ENCODE measurements at places on chromosomes 7 and 10.

DNA sequence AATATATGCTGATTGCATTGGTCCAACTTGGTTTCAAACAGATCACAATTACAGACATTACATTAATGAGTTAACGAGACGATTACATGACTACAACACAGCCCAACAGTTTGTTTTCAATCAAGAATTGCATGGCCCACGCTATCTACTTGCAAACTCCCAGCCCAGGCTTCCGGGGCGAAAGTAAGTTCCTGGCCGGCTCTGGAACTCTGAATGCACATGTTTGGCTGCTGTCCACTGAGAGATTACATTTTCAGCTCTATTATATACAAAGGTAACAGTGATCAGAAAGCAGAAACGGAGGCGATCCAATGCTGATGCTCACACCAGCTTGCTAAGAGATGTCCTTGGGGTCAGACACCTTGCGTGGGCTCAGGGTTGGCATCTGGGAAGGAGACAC is 206.3 kb downstream of the FANK1 start:
- no peak for DNase-seq

DNA sequence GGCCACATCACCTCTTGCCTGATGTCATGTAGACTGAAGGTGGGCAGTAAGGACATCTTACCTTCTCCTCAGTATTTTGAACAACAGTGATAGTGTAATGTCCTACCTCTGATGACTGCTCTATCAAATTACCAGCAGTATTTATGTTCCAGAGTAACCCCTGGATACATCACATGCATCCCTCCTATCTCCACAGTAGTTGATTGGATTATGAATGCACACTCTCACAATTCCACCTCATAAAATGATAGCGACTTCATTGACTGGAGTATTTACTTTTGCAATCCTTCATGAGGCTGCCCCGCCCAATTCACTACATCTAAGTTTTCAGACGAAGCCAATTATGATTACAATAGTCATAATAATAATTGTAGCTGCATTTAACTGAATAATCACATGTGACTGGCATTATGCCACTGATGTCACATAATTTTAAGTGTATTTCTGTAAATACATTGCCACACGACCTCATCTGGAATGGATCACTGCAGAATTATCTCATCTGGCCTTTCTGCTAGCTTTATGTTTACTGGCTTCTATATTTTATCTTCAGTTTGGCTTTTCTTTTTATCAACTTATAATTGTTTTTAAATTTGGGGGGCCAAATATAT is 268.9 kb downstream of the SLC25A13 start:
- no peak for DNase-seq

- DNase-seq: no peak
Observed at GRCh38 chr7:139734395-139734794, 43.4 kb downstream of the HIPK2 start.

DNA sequence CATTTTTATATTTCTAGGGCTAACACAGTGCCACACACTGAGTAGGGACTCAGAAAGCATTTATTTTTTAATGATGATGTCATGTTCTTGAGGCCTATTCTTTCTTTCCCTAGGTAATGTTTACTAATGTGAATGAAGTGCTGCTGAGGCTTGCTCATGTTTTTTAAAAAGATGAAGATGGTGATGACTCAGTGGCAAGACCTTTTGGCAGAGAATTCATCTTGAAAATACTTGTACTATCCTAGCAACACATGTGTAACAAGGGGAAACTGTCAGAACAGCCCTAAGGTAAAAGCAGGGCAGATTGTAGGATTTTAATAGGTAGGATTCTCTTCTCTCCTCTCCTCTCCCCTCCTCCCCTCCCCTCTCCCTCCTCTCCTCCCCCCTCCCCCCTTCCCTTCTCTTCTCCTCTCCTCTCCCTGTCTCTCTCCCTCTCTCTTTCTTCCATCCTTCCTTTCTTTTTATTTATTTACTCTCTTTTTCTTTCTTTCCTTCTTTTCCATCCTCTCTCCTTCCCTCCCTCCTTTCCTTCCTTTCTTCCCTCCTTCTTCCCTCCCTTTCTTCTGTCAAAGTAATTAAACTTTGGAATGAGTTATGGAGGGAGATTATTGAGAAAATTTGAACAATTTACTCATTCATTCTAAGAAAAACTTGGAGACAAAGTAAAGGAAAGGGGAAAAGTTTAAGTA is 75.3 kb downstream of the ZNF92 start:
- no peak for DNase-seq

DNA sequence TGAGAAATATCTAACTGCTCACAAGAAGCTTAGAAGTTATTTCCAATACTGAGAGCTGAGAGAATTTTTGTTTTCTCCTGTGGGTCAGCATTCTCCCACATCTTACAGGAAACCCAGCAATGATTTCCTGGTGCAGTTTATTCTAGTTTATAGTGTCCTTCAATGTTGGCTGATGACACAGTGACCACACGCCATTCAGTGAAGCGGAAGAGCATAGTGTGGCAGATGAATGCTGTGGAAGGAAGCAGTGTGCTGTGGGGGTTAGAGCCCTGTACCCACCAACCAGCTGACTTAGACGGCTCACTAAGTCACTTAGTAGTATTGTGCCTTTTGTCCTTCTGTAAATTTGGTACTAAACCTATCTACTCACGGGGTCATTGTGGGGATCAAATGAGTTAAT is 1.4 kb upstream of the TMEM26 start:
- DNase-seq: no peak

- no peak for DNase-seq
Observed at GRCh38 chr10:95325863-95326262, 35.1 kb upstream of the PDLIM1 start.

- no peak for DNase-seq
Observed at GRCh38 chr7:144834641-144835144, 1.2 kb downstream of the TPK1 start.

DNA sequence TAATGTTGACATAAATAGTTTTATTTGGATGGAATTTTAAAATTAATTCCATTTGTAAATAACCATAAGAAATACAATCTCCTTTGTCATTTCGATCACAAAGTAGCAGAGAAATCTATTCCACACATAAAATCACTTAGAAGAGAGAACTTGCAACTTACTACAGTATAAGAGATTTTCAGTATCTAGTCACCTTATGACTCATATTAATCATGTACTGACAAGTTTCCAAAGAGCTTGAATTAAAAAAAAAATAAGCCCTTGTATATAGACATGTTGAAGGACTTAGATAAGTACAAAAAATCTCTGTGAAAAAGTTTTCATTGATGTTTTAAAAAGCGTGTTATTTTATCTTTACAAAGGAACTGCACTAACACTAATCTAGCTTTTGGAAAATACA is 207.1 kb upstream of the ETV1 start:
- no peak for DNase-seq

GRCh38 chr10:111298031-111298430 is 221.2 kb downstream of the ADRA2A start:
- no peak for DNase-seq

DNA sequence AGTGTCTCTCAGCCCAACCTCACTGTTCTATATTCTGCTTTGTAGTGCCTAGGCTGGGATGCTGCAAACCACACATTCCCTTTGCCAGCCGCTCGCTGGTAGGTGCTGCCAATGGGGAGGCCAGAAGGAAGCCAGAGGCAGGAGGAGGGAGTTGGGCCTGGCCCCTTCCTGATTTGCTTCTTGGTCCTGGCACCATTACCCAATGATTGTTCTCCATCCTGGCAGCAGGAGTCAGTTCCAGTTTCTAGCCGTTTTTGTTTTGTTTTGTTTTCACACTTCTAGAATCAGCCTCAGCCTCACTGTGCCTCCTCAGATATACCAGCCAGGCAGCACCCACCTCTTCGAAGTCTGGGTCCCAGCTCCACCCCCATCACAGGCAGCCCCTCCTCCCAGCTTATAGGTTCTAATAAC is 27.4 kb upstream of the LOXL4 start:
- no peak for DNase-seq

- no peak for DNase-seq
Observed at GRCh38 chr10:117170244-117170643, 27.0 kb upstream of the KCNK18 start.

- no peak for DNase-seq
Observed at GRCh38 chr10:127216786-127217185, 20.4 kb upstream of the INSYN2A start.

- DNase-seq: no peak
Observed at GRCh38 chr10:97548828-97549455, 23.6 kb upstream of the ANKRD2 start.

GRCh38 chr7:123242467-123243092 is 42.8 kb upstream of the SLC13A1 start:
- DNase-seq: no peak

GRCh38 chr7:36474283-36475010 is 84.8 kb downstream of the ANLN start:
- no peak for DNase-seq

DNA sequence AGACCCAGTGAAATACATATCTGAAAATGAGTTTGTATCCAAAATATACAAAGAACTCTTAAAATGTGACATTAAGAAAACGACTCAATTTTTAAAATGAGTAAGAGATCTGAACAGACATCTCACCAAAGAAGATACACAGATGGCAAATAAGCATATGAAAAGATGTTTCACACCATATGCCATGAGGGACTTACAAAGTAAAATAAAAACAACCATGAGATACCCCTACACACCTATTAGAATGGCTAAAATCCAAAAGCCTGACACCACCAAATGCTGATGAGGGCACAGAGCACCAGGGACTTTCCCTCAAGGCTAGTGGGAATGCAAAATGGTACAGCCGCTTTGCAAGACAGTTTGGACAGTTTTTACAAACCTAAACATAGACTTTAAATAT is 27.9 kb downstream of the GFRA1 start:
- no peak for DNase-seq

DNA sequence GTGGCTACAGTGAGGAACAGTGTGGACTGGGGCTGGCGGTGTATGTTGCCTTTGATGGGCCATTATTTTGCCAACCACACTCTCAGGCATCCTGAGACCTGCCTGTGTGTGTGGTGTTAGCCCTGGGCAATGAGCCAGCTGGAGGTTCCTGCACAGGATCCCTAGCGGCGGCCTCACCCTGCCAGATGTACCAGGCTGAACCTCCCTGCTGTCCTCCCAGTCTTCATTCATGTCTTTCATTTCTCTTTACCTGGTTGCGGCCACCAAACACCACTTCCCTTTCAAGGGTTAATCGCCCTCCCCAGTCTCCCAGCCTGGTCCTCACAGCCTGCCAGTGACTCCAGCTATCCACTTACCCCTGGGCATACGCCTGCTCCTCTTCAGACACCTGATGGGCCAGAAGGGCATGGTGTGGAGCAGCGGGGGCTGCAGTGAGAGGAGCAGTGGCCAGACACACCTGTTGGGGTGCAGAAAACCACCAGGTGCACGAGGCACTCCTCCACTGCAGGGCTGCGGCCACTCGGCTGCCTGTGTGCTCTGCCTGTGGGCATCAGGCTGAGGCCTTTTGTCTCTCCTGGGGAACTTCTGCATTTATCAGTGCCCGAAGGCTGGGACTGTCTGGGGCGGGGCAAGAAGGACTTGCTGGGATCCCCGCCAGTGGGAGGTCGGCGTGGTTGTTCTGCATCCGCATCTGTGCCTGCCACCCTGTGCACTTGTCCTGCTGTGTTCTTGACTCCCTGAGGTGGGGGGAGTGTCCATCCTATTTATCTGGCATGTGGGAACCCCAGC is 111.6 kb downstream of the ARHGAP22 start:
- DNase-seq: no peak

GRCh38 chr10:110827875-110828274 is 43.9 kb upstream of the PDCD4 start:
- DNase-seq: no peak

DNA sequence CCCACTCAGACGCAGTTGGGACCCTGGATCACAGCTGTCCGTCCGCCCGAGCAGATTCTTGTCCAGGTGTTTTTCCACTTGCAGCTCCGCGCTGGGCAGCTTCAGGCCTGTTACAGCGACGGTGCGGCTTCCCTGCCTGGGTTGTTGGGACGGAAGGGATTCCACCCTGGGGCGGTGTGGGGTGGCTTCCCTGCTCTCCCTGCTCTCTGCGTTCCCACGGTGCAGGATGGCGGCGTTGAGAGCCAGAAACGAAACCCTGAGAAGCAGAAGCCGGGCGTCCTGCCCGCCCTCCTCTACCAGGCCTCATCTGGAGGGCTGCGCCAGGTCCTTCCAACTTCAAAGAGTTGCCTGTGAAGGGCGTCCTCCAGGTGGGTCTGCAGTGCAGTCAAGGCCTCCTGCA is 194.4 kb downstream of the ADARB2 start:
- DNase-seq: no peak

DNA sequence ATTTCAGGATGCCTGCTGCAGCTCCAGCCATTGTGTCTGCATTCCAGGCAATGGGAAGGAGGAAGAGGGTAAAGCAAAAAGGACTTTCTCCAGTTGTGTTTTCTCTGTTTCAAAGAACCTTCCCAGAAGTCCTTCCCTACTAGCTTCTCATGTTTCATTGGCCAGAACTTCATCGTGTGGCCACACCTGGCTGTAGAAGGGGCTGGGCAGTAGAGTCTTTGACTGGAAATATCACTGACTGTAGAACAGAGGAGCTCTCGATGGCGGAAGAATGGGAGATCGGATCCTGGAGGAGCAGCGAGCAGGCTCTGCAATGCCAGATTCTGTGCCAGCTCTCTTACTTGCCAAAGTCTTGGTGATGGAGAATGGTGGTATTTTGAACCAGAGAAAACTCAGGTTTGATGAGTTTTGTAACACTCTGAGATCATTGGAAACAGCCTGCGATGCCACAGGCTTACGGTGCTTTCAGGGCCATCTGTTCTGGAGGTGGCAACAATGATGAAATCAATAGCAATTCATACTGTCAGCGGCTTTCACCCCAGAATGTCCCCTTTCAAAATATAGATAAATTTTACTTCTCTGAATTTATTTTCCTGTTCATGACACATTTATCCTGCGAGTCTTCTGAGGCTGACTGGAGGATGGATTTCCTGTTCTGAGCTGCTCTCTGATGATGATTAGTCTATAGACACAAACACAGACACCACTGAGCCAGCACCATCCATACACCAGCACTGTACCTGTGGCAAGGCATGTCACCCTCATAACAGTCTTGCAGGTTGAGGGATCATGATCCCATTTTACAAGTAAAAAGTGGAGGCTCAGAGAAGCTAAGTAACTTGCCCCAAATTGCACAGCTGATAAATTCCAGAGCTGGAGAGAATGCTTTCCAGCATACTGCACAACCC is 204.2 kb downstream of the EMX2 start:
- no peak for DNase-seq

DNA sequence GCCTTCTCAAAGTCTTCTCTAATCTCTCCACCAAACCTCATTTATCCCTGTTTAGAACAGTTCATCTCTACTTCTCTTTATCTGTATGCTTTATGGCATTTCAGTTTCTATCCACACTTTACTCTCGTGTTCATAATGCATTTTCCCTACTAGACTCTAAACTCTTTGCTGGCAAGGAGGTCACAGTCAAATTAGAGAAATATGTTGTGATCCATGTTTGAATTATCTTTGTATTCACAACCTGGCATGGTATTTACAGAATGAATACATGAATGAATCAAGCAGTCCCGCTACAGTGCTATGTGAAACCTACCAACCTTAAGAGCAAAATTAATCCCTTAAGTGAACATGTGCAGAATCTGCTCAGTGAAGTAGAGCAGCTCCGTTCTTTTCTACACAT is 12.8 kb upstream of the YAE1 start:
- DNase-seq: no peak

Data from 8988T (cell line).